ENCODE measurements at places on chromosomes 5 and 9.

DNA sequence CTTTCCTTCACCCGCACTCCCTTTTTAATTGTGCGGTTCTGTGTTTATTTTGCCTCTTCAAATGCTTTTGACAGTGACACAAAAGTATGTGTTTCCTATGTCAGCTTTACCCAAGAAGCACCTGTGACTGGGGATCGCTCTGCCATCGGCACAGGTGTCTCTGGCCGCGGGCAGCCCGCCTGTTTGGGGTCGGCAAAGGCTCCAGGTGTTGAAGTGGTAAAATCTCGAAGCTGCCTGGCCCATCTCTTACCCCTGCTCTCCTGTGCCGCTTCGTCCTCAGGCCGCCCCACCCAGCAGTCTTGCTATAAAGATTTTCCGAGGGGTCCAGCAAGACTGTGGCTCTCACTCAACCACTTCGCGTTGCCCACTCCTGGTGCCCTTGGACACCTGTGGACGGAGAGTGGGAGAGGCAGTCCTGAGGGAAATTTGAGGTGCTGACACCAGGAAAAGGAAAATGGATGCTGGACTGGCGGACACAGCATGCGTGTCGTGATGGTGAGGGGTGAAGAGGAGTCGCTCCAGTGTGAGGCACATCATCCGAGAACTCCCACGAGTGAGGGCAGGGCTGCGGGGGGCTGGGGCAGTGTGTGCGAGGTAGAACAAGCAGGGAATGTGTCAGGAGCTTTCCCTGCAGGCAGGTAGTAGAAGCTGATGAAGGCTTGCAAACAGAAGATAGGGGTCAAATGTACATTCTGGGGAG, 29.1 kb upstream of the CEP72 start:
- DNase-seq = no peak

DNA sequence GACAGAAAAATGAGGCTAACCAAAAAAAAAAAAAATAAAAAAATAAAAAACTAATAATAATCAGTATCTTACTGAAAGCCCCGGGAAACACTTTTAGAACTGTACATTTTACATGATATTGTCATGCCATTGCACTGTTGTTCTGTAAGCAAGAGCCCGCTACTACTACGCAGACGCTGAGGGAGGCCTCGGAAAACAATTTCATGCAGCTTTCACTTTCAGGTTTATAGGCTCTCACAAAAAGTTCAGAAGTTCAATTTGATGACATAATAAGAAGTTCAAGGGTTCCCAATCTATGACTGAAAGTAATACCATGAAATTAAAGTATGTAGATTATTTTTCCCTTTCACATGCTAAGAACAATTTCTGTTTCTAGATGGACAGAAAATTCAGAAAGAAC, 318.3 kb upstream of the ITGA1 start:
- no peak for DNase-seq

- no peak for DNase-seq
Observed at GRCh38 chr5:646396-647201, 34.5 kb downstream of the CEP72 start.

- no peak for DNase-seq
Observed at GRCh38 chr9:129867136-129868022, 32.1 kb downstream of the USP20 start.

DNA sequence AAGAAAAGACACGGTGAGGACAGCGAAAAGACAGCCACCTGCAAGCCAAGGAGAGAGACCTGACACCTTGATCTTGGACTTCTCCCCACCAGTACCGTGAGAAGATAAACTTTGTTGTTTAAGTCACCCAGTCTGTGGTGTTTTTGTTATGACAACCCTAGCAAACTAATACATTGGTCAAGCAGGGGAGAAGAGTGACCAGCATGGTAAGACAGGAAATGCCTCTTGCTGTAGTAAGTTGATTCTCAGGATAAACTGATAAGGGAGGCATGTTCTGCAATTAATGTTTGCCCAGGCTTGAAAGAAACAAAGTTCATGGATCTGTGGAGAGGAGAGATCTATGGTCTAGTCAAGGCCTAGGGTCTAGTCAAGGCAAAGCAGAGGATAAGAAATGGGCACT, 801.2 kb downstream of the MAT2B start:
- DNase-seq = no peak

- peak; percentile 85 for DNase-seq
Observed at GRCh38 chr5:36870399-36871040, 6.0 kb upstream of the NIPBL start.

DNA sequence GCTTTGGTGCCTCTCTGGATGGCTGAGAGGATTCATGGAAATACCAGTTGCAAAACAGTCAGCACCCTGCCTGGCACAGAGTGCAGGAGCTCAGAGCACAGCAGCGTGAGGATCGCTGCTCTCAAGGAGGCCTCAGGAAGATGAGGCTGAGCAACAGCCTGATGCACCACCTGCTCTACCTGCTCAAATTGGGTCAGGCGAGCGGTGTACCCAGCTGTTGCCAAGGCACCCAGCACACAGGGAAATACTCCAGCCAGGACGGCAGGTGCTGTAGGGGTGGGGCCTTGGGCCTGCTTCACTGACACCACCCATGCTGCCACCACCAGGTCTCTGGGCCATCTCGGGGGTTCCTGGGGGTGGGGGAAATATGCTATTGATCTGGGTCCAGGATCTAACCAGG, 4.3 kb downstream of the EEIG1 start:
- peak; percentile 82 for DNase-seq

GRCh38 chr5:74543162-74543995, 97.1 kb downstream of the ENC1 start:
- no peak for DNase-seq

DNA sequence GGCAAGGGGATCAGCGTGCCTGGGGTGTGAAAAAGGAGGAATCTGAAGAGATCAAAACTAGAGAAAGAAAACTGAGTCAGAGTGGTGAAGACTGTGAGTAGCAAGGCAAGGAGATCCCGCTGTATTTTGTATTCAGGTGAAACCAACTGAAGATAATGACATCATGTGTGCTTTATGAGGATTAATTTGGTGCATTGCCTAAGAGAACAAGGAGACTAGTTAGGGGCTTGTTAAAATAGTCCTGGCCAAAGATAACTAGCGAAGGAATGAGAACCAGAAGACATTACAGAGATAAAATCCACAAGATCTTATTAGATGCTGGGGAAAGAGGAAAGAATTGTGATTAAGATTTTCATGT, 16.9 kb upstream of the GPX3 start:
- no peak for DNase-seq

DNA sequence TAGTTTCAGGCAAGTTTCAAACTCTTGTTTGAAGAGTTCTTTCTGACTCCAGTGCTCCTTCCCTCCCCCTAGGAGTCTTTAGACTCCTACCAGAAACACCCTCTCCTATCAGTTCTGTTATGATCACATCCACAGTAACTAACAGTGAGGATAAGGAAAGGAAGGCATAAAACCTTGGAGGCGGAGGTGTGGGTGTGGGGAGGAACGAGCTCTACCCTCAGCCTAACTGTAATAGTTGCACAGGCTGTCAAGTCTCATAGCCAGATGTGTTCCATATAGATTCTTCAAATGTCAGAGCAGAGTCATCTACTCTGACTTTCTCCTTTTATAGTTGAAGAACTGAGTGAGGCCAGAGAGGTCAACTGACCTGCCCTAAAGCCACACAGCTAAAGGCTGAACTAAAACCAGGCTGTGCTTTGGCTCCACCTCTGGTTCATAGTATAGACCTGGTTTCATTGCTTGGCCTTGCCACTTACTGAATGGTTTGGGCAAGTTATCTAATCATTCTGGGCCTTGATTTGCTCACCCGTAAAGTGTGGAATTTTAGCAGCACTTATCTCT, 34.4 kb upstream of the PIK3R1 start:
- no peak for DNase-seq

DNA sequence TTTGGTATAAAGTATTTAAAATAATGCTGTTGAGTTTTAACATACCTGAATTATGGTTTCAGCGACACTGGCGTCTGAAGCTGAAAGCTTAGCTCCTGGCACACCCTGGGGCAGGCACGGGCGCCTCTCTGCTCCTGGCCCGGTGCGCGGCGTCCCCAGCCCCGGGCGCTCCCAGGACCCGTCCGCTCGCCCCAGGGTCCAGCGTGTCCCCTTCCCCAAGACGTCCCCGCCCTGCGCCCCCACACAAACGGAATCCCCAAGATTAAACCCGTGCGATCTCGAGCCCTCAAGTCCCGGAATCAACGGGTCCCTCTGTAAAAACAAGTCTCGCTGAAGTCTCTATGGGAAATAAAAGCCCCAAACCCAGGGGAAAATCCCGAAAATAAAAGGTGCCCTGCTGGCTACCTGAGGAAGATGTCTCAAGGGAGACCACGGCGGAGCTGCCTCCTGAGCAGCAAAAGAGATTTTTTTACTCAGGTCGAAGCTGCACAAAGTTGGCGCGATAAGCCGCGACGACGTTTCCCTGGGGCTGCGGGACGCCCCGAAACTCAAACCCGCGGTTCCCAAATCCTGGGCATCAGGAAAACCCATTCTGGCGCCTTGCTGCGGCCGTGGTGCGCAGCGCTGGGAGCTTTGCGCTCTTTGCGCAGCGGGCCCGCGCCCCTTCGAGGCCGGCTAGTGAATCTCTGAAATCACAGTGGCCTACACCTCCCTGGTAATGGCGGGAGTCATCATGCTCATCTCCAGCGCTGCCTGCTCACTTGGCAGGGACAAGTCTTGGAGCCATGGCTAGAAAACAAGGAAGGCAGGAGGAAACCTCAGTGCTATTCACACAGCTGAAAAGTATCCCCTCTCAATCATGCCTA, 6.3 kb upstream of the IFNA8 start:
- DNase-seq = no peak

GRCh38 chr5:140753561-140753960, 32.4 kb upstream of the PCDHA1 start:
- no peak for DNase-seq
